ENCODE measurements at places on chromosomes 1 and 21.

DNA sequence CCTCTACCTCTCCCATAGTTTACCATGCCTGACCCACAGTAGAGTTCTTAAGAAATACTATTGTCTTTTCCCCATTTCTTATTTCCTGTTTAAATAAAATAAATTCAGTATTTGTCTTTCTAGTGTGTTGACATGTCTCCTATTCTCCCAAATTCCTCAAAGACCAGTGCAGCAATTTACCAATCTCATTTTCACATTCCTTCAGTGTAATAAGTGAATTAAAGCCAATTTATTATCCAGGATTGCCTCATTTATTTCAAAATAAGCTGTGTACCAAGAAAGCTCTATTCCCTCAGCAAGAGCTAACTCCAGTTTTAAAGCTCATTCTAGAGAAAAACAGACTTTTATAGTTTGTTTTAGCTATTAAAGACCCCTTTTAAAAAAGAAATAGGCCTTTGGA is 49.9 kb downstream of the DISC1 start:
- DNase-seq, result no peak

GRCh38 chr1:147624011-147624410 is 46.3 kb downstream of the ACP6 start:
- DNase-seq, result no peak

GRCh38 chr1:186653312-186653711 is 26.9 kb downstream of the PTGS2 start:
- no peak for DNase-seq

- no peak for DNase-seq
Observed at GRCh38 chr1:160710517-160711252, 937 bp downstream of the CD48 start.

DNA sequence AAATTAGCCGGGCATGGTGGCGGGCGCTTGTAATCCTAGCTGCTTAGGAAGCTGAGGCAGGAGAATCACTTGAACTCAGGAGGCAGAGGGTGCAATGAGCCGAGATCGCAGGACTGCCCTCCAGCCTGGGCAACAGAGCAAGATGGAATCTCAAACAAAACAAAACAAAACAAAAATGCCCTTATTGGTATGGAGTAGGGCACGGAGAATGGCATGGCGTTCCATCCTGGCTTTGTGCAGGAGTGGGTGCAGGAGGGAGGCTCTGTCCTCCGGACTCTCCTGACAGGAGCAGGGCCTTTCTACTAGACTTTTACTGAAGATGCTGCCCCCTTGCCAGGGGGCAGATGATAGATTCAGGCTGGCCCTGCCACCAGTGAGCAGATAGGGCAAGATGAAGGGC is 1.0 kb downstream of the TMEM61 start:
- no peak for DNase-seq

DNA sequence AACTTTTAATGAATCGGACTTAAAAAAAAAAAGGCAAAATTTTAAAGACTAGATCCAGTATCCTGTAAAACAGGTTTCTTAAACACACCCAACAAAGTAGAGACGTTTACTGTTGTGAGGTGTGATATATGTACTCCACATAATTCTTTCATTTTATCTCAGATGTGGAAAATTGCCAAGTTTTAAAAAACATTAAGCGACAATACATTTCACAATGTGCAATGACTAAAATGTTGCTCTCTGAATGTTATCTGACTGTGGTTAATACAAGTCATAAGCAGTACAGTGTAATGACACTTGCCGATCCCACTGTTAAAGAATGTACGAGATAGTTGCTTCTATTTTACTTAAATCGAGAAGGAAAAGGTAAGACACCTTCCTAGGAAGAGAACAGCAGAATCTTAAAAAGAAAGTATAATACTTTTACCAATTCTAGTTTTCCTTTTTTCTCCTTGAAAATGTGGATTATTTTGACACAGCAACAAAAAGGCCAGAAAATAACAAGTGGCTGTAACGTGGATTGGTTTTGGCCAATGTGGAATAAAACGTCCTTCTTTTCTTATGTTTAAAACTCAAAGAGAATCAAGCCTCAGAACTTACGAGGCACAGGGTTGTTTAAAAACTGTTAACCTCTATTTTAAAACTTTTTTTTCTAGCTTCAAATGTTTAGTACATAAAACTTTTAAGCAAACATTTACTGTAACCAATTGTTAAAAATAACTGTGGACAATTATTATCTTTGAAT is 51.4 kb downstream of the TP53BP2 start:
- no peak for DNase-seq

DNA sequence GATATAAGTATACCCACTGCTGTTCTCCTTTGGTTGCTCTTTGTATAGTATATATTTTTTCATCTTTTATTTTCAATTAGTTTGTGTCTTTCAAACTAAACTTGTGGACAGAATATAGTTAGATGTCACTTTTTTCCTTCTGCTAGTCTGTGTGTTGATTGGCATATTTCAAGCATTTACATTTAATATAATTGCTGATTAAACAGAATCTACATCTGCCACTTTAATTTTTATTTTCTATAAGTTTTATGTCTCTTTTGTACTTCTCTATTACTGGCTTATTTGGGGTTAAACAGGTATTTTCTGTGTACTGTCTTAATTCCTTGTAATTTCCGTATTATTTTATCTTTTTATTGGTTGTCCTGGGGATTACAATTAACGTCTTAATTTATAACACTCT is 74.4 kb upstream of the CHODL start:
- no peak for DNase-seq

DNA sequence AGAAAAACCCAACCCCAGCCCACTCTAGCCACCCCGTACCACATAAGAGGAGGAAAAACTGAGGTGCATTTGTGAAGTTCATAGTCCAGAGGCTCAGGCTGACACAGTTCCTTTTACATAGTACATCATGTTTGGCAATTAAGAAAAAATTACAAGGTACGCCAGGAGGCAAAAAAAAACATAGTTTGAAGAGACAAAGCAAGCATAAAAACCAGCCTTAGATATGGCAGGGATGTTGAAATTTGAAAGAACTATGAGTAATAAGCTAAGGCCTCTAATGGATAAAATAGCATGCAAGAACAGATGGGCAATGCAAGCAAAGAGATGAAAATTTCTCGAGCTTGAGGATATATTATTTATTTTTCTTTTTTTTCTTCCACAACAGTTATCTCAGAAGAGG is 31.9 kb downstream of the MIXL1 start:
- no peak for DNase-seq

DNA sequence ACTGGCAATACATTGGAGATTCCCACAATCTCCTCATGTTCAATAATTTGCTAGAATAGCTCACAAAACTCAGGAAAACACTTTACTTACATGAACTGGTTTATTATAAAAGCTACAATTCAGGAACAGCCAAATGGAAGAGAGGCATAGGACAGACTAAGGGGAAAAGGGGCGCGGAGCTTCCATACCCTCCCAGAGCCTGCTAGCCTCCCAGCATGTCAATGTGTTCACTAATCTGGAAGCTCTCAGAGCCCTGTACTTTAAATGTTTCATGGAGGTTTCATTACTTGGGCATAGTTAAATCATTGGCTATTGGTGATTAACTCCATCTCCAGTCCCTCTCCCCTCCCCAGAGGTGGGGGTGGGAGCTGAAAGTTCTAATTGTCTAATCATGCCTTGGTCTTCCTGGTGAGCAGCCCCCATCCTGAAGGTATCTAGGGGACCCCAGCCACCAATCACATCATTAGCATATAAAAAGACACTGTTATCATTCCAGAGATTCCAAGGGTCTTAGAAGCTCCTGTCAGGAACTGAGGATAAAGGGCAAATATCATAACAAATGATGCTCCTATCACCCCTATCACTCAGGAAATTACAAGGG is 10.9 kb upstream of the DMRTB1 start:
- no peak for DNase-seq

DNA sequence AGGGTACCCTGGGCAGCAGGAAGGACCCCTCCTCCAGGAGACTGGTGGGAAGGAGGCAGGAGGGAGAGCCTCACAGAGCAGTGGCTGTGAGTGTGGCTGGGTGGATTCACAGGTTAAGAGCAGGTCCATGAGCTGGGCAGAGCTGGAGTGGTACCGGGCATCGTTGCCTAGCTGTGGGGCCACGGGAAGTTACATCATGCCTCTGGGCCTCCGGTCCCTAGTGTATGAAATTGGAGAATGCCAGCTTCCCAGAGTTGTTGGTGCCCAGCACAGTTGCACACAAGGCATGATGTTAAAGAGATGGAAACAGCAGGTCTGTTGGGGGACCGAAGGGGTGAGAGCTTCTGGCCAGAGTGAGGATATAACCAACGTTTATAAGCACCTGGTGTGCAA is 18.5 kb downstream of the FOXO6 start:
- DNase-seq, result no peak

DNA sequence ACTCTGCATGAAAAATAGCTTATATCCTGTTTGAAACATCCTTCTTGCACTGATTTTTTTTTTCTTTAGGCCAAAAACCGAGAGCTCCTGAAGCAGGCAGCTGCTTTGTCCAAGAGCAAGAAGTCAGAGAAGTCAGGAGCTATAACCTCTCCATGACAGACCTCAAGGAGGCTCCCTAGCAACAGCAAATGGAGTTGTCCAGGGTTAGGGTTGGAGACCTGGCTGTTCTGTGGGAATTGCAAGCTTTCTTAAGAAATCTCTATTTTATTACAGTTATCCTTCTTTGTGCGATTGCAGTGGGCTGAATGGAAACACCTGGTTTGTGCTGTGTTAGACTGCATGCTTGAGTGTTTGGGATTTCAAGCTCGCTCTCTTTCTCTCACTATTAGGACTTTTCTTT is 12.6 kb upstream of the STX12 start:
- no peak for DNase-seq

GRCh38 chr1:215267495-215267894 is 185.0 kb downstream of the KCNK2 start:
- no peak for DNase-seq
